Lung microvascular endothelial cell (primary cell): ENCODE measurements at places on chromosomes 5 and 9.
A peak's percentile ranks its signal among the peaks of the same experiment; 100 is the strongest.

- peak; percentile 70 for DNase-seq
Observed at GRCh38 chr5:93789173-93790067, 48.0 kb upstream of the POU5F2 start.

DNA sequence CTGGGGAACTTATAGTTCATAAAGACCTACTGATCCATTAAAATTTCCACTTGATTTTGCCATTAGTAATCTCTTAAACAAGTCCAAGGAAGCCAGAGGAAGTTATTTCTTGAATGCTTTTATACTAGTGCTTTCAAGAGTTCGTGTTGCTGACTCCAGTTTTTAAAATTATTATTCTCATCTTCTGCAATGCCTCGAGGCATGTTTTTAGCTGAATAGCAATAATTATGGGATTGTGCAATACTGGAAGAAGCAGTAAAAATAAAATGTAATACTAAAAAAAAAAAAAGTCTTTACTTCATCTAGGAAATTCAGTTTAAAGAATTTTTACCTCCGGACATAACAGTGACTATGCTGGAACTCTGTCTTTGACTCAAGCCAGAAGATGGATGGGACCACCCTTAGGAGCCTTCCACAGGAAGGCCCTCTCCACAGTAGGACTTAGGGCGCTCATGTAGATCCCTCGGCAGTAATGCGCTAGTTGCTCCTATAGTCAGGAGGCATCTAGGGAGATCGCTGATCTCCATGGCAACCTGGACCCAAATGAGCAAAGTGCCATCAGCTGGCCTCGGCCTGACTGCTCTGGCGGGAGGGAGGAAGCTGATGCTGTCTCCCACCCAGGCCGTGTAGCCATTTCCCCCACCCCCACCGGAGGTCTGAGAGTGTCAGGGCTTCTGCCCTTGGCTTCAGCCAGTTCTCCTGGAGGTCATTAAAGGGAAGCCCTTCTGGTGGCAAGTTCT lies 56.7 kb downstream of the DAPK1 start:
- no peak for DNase-seq

DNA sequence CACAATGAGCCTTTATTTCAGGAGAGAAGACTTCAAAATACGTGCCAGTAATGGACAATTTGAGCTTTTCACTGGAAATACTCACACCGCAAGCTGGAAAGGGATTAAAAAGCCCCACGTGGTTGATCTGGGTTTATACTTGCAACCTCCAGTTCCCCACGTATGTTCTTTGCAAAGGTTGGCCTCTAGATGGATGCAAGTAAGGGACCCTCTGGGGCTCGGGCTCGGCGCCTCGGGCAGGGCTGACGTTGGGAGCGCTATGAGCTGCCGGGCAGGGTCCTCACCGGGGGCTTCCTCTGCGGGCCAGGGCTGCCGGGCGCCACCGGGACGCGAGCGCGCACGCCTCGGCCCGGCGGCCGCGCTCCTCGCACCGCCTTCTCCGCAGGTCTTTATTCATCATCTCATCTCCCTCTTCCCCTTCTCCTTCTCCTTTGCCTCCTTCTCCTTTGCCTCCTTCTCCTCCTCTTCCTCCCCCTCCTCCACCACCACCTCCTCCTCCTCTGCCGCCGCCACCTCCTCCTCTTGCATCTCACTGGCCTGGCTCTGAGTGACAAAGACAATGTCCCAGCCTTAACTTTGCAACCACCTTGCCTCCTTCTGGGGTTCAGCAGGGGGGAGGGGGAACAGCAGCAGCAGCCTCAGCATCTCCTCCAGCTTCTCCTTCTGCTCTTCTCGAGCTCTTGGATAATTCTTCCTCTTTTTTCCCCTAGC lies 701 bp upstream of the ZNF462 start:
- DNase-seq = peak; percentile 25

- DNase-seq = peak; percentile 79
Observed at GRCh38 chr9:76458903-76459693, at the start of gene GCNT1. Gene GCNT1, plus strand, starts transcription at chr9:76459182. Its CDS starts 43,200 bp downstream, at chr9:76502382.

DNA sequence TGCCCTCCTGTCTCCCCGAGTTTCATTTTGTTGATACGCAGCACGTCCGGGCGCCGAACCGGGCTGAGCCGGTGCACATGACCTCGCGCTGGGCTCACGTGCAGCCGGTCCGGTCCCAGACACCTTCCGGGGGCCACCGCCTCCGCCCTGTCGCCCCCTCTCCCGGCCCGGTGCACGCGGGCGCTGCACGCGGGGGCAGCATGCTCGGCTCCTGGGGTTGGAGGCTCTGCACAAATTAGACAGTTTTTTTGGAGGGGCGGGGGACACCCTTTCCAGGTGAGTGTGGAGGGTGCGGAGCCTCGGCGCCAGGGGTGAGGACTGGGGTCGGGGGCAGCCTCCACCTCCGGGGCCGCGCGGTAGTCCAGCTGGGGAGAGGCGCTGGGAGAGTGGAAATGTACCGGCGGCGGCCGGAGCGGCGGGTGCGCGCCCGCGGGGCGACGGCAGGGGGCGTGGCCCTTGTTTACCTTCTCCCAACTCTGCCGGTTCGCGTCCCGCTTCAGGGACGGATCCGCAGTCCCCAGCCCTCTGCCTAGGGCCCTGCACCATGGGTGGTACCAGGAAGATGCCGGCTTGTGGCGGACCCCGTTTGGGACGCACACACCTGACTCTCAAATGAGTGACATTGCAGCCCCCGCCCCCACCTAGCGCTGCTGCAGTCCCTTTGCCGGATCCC lies 1.1 kb downstream of the JADE2 start:
- peak; percentile 72 for DNase-seq

DNA sequence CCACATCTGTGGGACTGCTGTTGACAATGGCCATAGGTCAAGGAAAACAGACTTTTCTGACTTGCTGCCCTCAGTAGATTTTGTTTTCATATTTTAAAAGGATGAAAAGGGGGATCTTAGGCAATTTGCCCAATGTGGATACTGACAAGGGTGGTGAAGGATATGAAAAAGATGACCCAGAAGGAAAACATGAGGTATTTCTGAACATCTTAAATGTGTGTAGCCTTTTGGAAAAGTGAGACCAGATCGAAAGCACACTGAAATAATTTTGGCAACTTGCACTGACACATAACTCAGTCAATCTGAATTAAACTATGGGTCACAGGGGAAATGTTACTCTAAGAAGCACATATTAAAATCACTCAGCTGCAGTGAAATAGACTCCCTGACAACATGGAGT lies 1793.0 kb upstream of the ACO1 start:
- DNase-seq = no peak

GRCh38 chr5:1124205-1125029 lies 12.6 kb upstream of the SLC12A7 start:
- DNase-seq = no peak

GRCh38 chr9:103707181-103707580 lies 386.9 kb upstream of the SMC2 start:
- no peak for DNase-seq
